ENCODE measurements at places on chromosomes 7 and 10. TPM values are rescaled to one million over a fixed set of nuclear protein-coding genes. Genes with fewer than 3 reads are reported as not detected.

MRC1 gene
- 35.5 TPM for total RNA-seq

WEE2 gene
- total RNA-seq, result 0.10 TPM

DNA sequence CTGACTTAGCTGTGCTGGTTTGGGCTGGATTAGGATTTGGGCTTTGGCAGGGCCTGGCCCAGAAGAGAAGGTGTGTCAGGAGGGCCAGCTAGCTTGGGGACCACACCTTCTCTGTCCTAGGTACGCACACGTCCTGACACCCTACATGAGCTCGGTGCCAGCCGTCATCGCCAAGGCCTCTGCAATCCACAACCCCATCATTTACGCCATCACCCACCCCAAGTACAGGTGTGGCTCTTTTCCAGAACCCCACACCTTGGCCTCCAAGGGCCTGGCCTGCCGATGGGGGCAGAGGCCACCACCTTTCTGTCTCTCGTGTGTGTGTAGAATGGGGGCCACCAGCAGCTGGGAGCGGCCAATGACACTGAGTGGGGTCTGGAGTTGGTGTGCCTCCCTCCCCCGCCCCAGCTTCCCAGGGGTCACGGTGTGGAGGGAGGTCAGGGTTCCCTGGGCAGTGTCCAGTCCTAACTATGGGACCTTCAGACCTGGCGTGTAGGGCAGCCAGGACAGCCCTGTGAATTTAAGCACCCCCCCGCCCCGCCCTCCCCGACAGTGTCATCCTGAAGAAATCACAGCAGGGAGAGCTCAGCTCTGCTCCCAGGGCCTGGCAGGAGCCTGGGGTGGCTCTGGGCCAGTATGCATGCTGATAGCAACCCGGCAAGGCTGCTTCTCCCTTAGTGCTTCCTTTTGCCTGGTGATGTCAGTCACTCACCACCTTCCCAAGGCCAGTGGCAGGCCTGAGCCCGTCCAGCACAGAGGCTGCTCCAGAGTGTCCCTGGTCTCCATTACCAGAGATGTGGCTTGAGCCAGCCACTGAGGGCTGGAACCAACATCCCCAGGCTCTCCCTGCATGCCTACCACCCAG, 6.9 kb upstream of the LDB3 start:
- peak; percentile 8 for DNase-seq

DNA sequence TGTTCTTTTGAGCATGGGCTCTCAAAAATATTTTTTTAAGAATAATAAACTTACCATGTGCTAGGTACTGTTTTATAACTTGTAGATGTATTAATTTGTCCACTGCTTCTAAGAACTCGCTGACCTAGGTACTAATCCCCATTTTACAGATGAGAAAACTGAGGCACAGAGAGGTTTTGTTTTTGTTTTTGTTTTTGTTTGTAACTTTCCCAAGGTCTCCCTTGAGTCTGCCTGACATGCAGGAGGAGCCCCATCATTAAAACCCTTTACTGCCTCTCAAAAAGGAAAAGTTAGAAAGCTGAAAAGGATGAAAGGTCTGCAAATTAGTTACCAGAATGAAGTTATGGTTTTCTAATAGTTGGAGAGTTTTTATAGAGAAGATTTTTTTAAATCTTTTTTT, 38.5 kb upstream of the AGBL3 start:
- DNase-seq, result no peak

GRCh38 chr10:112565434-112566053, 118.5 kb downstream of the VTI1A start:
- DNase-seq, result peak; percentile 63

DNA sequence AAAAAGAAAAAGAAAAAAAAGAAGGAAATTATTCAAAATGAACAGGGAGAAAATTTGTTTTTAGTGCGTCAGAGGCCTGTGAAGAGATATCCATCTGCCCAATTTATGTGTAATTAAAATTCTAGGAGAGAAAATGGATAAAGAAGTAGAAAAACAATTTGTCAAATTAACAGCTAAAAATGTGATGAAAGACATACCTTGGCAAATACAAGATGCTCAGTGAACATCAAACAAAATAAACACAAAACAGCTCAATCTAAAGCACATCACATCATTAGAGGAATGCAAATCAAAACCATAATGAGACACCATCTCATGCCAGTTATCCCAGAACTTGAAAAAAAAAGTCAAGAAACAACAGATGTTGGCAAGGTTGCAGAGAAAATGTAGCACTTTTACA, 472.8 kb downstream of the PAXIP1 start:
- DNase-seq, result no peak

DNA sequence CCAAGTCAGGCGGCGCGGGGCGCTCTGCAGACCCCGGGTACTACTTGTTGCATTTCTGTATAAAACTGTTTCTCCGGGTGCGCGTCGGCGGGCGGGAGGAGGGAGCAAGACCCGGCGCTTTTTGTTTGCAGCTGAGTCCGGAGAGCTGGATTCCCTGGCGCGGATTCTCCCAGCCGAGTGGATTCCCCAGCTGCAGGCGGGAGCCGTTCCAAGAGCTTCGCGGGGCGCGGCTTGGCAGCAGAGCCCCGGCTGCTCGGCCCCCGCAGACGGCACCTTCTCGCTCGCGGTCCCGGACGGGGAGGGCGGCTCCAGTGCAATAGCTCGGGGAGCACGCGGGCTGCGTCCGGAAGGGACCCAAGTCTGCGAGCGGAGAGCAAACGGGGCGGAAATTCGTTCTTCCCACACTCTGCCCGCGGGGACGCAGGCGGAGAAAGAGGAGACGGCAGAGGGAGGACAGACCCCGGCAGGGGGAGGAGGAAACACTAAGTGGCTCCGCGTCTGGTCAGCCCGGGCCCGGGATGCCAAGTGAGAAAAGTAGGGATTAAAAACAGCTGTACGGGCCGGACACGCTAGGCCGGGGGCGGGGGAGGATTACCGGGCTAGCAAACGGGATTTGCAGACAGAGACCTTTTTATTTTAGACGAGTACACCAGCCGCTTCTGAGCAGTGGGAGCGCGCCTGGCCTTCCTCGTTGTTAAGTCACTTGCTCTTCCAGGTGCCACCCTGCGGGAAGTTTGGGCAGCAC, at the start of gene TRIL:
Gene TRIL (minus strand): TSS at position 96 of the 745 bp plus-strand sequence. CDS start 284 bp downstream, outside the sequence.
- peak; percentile 90 for DNase-seq

NEBL gene
- total RNA-seq, result 29.3 TPM

TMEM225B gene
- 0.89 TPM for total RNA-seq

POM121C gene
- total RNA-seq, result 14.5 TPM

ZFYVE27 gene
- 19.0 TPM for total RNA-seq

DNA sequence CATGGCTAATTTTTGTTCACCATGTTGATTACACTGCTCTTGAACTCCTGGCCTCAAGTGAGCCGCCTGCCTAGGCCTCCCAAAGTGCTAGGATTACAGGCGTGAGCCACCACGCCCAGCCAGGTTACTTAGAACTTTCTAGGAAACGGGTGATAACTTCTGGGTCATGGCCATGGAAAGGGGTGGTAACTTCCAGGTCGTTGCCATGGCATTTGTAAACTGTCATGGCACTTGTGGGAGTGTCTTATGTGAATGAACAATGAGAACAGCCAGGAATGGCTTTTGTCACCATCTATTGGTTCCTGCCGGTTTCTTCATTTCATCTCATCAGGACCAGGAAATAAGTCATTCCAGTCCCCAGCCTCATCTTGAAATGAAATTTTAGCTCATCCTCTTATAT, 120.9 kb downstream of the SLC16A9 start:
- no peak for DNase-seq

LHPP gene
- 7.7 TPM for total RNA-seq

GRCh38 chr7:113636727-113637421, 281.9 kb downstream of the PPP1R3A start:
- DNase-seq, result no peak

- no peak for DNase-seq
Observed at GRCh38 chr7:152512706-152513105, 76.9 kb upstream of the KMT2C start.
